Kidney capillary endothelial cell (primary cell): ENCODE measurements at places on chromosomes 4 and X.

- no peak for DNase-seq
Observed at GRCh38 chrX:150527108-150527507, 41.3 kb upstream of the MTM1 start.

DNA sequence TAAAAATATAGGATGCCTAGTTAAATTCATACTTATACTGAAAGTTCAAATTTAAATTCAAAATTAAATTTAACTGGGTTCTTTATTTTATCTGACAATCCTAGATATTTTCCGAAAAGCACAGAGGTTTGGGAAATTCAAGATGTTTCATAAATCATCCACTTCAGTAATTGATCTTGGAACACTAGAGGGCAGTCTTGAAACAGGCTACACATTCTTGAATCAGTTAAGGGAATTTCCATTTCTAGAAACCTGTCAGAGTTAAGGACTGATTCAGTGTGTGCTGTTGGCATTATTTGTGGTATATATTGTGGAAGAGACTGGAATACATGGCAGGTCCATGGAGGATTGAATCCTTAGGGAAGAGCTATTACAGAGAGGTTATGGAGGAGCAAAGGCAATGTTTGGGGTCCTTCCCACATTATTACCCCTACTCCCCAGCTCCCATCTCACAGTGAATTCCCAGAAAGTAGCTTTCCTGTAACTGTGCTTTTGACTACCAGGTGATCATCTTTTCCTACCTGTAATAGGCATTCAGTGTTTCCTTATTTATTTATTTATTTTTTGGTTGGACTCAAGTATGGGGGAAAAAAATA lies 92.9 kb downstream of the EGF start:
- DNase-seq: peak; percentile 51

- no peak for DNase-seq
Observed at GRCh38 chrX:155767051-155767875, 113.9 kb upstream of the VAMP7 start.

DNA sequence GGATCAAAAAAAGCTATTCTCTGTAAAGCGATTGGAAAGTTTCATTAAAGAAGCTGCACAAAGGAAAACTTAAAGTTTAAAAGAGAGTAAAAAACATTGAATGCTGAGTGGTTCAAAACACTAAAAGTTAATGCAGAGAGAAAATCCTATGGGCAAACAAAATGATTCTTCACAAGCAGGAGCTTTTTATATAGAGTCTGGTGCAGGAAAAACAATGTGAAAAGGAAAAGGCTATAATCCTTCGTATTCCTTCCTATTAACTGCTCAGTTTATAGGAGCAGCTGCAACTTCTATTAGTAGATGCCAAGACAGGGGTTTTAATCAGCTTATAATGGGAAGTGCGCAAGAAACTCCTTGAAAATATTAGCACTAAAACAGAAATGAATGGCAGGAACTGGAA lies 100.7 kb downstream of the PDGFC start:
- DNase-seq: no peak

DNA sequence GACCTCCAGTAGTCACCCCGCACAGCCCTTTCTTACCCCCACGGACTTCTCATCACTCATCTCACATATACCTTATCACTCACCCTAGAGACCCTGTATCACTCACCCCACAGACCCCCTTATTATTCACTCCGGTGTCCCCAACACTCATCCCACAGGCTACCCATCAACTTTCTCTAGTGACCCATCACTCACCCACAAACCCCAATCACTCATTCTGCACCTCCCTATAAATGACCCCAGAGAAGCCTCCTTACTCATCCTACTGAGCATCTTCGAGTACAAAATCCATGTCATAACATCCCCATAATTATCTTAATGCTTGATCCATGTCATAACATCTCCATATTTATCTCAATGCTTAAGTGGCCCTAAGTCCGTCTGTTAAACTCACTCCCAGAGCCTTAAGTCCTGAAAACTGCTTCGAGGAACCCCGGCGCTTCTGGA lies 934 bp downstream of the ZNF41 start:
- no peak for DNase-seq

DNA sequence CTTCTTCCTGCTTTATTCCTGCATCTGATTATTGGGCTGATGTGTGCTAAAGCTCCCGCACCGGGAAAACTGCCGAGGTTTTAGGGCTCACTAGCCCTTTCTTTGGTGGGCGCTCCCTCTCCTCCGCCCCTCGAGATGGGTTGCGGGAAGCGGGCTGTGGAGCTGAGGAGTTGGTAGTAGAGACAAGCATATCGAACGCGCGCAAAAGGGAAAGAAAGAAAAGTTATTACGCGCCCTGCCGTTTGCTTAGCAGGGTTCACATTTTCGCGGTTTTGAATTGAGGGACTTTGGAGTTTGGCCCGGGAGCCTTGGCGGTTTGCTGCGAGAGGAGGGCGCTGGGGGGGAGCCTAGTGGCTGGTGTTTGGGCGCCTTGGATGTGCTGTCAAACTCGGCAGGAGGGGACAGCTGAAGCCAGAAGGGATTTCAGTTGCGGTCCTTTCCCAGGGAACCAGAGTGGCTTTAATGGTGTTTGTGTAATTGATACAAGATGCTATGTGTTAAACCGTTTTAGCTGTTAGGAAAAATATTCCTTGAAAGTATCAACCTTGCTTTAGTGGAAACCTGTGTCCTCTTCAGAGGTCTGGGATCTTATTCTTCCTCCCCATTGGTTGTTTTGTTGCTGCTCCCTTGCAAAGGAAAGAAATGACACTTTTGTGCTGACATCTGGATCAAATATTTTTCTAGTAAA lies 1.1 kb downstream of the GAB1 start:
- peak; percentile 20 for DNase-seq
